PC-3 (cell line): ENCODE measurements at places on chromosomes 4 and X. TPM values are rescaled to one million over a fixed set of nuclear protein-coding genes. Genes with fewer than 3 reads are reported as not detected.

CYSLTR1 gene
- total RNA-seq, result not detected in 2 replicates

DNA sequence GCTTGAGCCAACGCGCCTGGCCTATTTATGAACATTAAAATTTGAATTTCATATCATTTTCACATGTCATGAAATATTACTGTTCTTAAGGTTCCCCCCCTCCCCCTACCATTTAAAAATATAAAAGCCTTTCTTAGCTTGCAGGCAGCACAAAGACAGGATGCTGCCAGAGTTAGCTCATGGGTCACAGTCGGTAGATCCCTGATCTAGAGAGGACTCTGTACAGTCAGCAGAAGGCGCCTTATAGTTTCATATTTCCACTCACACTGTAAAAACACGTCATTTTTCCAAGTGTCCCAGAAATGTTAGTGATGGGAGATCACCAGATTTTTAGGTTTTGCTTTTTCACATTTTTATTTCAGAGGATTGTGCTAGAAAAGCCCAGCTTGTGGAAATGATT lies 12.2 kb downstream of the NOCT start:
- DNase-seq, result no peak

ZMYM3 gene
- total RNA-seq, result 23.5 and 25.2 TPM in 2 replicates

P2RY4 gene
- total RNA-seq, result 0.62 TPM in 1 of 2 replicates, not detected in the other

DNA sequence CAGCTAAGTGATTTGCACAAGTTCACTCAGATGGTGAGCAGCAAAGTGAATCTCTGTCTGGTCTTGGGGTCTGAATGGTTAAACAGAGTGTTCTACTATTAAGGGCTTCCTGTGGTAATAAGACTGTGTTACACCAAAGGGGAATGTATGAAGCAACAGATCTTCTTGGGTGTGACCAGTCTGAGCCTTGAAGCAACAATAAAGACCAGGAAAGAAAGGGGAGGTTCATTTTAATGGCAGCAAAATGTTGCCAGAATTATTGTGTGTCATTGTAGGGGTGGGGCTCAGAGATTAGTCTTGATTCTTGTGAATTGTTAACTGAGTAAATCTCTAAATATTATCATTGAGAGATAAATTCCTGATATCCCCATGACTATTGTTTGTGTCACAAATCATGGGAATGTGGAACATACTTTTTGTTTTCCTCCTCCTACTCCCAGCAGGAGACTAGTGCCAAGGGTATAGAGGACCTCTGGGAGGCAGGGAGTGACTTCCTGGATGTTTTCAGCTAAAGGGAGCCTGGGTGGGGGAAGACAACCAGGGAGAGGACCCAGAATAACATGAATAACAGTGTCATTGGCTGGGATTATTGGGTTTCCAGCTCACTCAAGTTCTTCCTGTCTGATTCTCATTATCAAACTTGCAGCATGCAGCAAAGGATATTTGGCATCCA lies 141.4 kb upstream of the PAK3 start:
- DNase-seq, result no peak

GRCh38 chr4:101039367-101039766 lies 308.0 kb downstream of the PPP3CA start:
- no peak for DNase-seq

- no peak for DNase-seq
Measured at GRCh38 chrX:69431420-69431819, 72.7 kb upstream of the NALF2 start.

DNA sequence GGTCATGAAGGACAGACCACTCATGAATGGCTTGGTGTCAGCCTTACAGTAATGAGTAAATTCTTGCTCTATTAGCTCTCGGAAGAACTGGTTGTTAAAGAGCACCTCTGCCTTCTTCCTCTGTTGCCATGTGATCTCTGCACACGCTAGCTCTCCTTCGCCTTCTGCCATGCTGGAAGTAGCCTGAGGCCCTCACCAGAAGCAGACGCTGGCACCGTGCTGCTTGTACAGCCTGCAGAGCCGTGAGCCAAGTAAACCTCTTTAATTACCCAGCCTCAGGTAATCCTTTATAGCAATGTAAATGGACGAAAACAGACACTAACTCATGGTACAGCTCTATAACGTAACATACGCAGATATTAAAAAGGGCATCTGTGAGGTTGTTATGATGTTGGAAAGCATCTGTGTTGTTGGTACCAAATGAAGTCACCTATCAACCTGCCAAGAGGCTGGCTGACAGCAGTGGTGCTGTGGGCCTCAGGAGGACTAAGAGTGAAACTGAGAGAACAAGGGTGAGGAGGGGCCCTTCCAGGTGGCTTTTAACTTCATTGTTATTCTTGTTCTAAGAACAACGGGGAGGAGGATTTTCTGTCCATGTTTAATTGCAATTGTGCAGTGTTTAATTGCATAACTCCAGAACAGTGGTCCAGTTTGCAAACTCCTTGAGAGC lies 69.2 kb downstream of the CRMP1 start:
- DNase-seq, result no peak

- DNase-seq, result no peak
Measured at GRCh38 chr4:6359536-6360308, 90.1 kb downstream of the WFS1 start.

GRCh38 chrX:152923599-152923998 lies 25.7 kb downstream of the ZNF185 start:
- DNase-seq, result no peak

DNA sequence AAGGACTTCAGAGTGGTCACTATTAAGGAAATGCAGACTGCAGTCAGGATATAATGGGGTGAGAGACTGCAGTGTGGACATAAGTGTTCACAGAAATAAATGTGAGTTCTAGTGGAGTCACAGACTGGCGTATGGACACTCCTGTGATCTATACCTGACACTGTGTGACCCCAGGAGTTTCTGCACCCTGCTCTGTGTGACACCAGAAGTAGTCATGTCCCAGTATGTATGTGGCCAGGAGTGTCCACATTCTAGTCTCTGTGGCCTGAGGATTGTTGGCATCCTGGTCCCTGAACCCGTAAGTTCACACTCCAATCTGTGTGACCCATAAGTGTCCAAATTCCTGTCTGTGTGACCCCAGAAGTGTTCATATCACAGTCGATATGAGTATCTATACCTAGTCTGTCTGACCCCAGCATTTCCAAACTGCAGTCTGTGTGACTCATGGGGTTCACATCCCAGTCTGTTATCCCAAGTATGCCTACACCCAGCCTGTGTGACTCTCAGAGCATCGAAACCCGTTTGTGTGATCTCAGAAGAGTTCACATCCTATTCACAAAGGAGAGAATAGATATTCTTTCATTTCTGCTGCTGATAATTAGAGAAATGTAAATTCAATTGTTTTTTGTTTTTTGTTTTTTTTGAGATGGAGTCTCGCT lies 16.3 kb downstream of the WDR13 start:
- no peak for DNase-seq

DNA sequence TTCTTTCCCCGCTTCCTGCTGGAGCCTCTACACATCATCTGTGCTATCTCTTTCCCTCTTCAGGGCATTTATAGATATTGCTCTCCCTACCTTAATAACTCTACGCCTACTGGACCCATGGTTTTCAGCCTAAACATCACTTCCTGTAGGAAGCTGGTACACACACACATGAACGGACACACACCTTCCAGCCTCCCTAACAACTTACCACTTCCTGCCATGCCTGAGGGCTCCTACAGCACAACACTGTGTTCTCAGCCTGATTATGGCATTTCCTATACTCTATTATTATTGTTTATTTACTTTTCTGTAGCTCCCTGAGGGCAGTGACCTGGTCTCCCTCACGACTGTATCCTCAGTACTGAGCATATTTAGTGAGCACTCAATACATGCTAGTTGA lies 163.6 kb upstream of the MAP3K15 start:
- peak; percentile 63 for DNase-seq

GRCh38 chrX:21479695-21480270 lies 105.6 kb downstream of the CNKSR2 start:
- DNase-seq, result peak; percentile 76

DNA sequence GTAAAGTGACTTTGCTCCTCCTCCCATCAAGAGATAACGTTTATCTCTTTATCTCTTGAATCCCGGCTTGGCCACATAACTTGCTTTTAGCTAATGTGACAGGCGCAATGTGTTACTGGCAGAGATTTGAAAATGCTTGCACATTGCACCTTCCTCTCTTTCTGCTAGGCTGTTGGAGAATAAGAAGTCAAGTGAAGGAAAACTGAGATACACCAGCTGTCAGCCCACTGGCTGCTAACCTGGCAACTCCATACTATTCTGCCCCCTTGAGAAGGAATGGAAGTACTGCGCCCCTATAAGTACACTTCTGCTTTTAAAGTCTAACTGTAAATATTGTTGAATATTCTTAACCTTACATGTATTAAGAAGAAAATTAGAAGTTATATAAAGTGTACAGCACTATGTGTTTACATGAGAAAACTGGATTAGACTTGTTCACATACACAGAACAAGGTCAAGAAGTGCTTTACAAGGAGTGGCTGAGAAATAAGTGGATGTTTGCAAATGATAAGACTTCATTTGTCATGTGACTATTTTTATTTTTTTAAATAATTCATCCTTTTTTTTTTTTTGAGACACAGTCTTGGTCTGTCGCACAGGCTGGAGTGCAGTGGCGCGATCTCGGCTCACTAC lies 424.5 kb upstream of the CTSO start:
- DNase-seq, result peak; percentile 63

- no peak for DNase-seq
Measured at GRCh38 chr4:53515076-53515475, 76.2 kb downstream of the LNX1 start.

DNA sequence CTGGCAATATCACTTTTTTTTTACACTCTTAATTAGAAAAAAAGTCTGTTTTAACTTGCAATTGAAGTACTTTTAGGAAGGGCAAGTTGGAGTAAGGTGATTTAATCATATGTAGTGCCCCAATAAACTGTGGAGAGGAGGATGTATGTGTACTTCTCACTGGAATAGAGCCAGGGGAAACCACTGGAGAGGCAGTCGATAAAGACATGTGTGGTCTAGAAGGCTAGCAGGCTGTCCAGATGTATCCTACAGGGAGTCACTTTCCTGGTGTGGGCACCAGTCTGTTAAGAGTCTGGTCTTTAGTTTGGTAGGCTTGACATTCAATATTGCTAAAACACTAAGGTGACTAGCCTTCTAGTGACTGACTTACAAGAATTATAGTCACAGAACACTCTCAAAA lies 9.6 kb upstream of the SGMS2 start:
- DNase-seq, result no peak

GRCh38 chrX:16484338-16484737 lies 165.6 kb upstream of the S100G start:
- peak; percentile 95 for DNase-seq

COL4A6 gene
- total RNA-seq, result 3.5 and 4.4 TPM in 2 replicates

SPANXN1 gene
- not detected in 2 replicates for total RNA-seq

SSX5 gene
- not detected in 2 replicates for total RNA-seq

DNA sequence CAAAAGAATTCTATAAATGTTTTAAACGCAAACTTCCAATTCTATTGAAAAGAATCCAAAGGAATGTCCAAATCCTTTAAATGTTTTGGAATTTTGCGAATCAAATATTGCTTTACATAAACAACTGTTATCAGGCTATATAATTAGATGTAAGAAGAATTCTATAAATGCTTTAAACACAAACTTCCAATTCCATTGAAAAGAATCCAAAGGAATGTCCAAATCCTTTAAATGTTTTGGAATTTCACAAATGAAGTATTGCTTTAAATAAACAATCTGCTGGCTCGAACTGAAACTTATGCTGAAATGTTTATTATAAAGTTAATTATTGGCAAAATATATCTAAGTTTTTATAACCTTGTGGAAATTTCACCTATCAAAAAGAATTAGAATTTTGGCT lies 16.1 kb downstream of the DAPP1 start:
- DNase-seq, result no peak

DNA sequence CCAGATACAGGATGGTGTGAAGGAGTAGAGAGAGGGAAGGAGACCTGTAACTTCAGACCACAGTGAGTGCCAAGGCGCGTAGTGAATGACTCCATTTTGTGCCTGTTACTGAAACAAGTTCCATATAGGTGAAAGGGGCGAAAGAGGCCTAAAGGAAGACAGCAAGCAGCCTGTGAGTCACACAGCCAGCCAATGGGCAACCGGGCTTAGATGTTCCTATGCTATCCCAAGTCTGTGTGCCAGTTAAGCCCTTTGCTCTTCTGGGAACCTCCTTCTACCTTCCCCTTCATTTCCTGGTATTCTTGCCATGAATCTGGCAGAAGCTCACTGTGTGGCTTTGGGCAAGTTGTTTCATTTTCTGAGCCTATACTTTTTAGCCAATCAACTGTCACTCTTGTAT lies 161.8 kb upstream of the LDB2 start:
- DNase-seq, result no peak

USP17L27 gene
- total RNA-seq, result not detected in 2 replicates

GRCh38 chr4:2996415-2996814 lies 33.0 kb downstream of the GRK4 start:
- DNase-seq, result no peak

- DNase-seq, result no peak
Measured at GRCh38 chr4:77153006-77153405, 4.0 kb upstream of the CCNG2 start.

DNA sequence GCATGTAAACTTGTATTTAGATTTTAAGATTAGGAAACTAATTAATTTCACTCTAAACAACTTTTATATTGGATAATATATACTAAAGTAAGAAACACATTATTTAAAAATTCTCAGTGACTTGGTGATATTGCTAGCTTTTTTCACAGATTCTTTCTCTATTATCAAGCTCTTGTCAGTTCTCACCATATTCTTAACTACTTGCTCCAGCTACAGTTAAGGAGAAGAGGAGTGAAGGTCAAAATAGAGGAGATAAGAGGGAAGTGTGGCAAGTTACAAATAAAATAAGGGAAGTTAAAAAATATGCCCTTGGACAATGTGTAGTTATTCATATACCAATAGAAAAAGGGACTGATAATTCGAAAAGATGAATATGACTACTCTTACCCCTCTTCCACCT lies 34.7 kb upstream of the NAF1 start:
- no peak for DNase-seq

GRCh38 chrX:134711135-134711921 lies 53.1 kb upstream of the PLAC1 start:
- DNase-seq, result no peak

GRCh38 chr4:2062808-2063524 lies 3.8 kb downstream of the NAT8L start:
- DNase-seq, result no peak

CA5B gene
- 8.5 and 12.3 TPM in 2 replicates for total RNA-seq

DNA sequence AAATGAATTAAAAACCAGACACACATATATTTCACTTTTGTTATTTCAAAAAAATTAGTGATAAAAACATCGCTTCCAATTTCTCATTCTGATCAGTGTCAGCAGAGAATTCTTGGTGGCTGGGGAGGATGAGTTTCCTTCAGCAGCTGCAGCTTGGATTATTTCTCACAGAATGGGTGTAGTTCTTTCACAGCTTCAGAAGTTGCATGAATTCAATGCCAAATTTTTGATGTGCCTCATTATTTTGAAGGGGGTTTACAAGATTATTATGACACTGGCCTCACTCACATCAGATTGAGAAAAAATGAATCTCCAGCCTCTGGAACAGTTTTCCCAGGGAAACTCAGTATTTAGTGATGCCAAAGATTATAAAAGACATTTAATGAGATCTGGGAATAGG lies 184.9 kb upstream of the WDFY3 start:
- no peak for DNase-seq
